ENCODE measurements at places on chromosomes 2 and 18. TPM values are rescaled to one million over a fixed set of nuclear protein-coding genes. Genes with fewer than 3 reads are reported as not detected.

Gene REG1B
- not detected for total RNA-seq

Gene PLGLB1
- total RNA-seq, result 2.2 TPM

Gene SETBP1
- 38.1 TPM for total RNA-seq

- H3K4me3 ChIP-seq, result no peak overlapping the region
- no peak for DNase-seq
- no peaks in the 10 kb centered on the region for H3K27me3 ChIP-seq
- peaks cover 4% of the 10 kb centered on the region for H3K4me1 ChIP-seq
- no peaks in the 10 kb centered on the region for H3K36me3 ChIP-seq
Measured at GRCh38 chr2:96964221-96964905, 22.0 kb downstream of the FAM178B start.

- no peaks in the 10 kb centered on the region for H3K36me3 ChIP-seq
- peaks cover 23% of the 10 kb centered on the region for H3K4me1 ChIP-seq
- DNase-seq, result no peak
Measured at GRCh38 chr2:85933753-85934594, 45.2 kb upstream of the ST3GAL5 start.

DNA sequence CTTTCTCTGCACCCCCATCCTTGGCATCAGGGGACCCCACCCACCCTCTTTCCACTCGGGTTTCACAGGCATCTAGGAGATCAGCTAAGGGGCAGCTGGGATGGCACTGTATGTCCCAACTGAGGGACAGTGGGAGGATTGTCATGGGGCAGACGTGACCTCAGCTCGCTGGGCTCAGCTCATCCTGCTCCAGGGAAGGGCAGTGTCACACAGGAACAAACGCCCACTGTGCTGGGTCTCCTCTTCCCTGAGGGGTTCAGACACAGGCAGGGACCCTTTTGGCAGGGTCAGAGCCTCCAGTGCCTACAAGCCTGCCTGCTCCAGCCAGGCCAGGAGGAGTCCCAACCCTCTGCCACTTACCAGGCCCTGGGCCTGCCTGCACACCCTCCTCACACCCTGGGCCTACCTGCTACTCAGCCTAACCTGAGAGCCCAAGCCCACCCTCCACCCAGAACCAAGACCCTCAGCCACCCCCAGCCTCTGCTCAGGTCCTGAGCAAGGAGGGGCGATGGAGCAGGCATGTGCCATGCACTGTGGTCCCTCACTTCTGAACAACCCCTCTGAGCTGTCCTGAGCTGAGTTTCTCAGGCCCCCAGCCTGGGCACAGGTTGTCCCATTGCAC is 68.2 kb downstream of the HS1BP3 start:
- peaks cover 54% of the 10 kb centered on the region for H3K4me1 ChIP-seq
- H3K4me3 ChIP-seq, result no peak overlapping the region
- no peak for DNase-seq

DNA sequence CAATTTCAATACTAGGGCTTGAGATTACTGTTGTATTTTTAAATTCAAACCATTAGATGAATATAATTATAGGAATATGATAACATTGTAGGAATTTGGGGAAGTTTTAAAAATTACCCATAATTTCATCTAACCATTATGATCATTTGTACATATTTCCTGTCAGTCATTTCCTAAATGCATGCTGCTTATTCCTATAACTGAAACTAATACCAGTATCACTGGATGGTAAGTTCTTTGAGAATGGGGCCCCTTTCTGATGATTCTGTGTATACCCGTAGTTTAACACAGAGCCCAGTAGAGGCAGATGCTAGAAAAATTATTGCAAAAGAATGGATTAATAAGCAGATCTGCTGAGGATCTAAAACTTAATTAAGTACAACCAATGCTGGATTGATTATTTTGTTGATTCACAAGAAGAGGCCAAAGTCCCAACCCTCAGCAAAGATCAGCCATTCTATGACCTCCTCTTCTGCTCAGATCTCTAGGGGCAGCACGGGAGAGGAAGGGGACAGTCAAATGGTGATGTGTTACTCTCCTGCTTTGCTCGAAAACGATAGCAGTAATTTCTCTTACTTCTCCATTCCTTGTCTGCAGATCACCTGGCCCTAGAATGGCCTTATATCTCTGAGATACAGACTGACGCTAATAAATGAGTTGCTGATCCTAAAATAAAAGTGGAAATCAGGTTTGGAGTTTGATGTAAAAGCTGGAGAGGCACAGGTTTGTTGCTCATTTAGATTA is 69.5 kb upstream of the PELI1 start:
- DNase-seq, result no peak
- no peaks in the 10 kb centered on the region for H3K36me3 ChIP-seq
- no peak overlapping the region for H3K4me3 ChIP-seq
- peaks cover 18% of the 10 kb centered on the region for H3K4me1 ChIP-seq

- peak overlapping the region; percentile 68 for H3K27ac ChIP-seq
- H3K4me3 ChIP-seq, result no peak overlapping the region
- H3K36me3 ChIP-seq, result no peaks in the 10 kb centered on the region
Measured at GRCh38 chr18:55337908-55338521, 250.0 kb downstream of the TCF4 start.

- H3K36me3 ChIP-seq, result no peaks in the 10 kb centered on the region
- H3K4me3 ChIP-seq, result no peak overlapping the region
- peaks cover 39% of the 10 kb centered on the region for H3K4me1 ChIP-seq
- H3K27me3 ChIP-seq, result no peaks in the 10 kb centered on the region
- DNase-seq, result no peak
Measured at GRCh38 chr2:237508361-237508760, 21.3 kb downstream of the MLPH start.

GRCh38 chr18:35642802-35643201 is 61.3 kb downstream of the GALNT1 start:
- no peaks in the 10 kb centered on the region for H3K4me1 ChIP-seq
- H3K27ac ChIP-seq, result no peak overlapping the region
- H3K27me3 ChIP-seq, result no peaks in the 10 kb centered on the region
- no peaks in the 10 kb centered on the region for H3K36me3 ChIP-seq
- DNase-seq, result no peak
- no peak overlapping the region for H3K4me3 ChIP-seq

DNA sequence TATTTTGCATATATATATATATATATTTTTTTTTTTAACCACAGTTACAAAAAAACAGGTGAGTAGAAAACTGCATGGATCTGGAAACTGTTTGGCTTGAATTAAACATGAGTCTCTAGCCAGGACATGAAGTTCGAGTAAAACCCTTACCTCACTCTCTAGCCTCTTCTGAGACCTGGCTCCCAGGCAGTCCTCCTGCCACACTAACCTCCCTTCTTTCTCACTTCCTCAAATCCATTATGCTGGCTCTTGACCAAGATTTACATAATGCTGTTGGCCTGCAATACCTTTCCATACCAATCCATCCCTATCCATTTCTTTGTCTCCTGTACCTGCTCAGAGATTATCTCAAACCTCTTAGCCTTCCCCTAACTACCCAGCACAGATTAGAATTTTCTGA is 34.0 kb downstream of the PIGN start:
- DNase-seq, result no peak
- H3K4me3 ChIP-seq, result no peak overlapping the region
- H3K36me3 ChIP-seq, result peaks cover 9% of the 10 kb centered on the region
- H3K27ac ChIP-seq, result no peak overlapping the region
- no peaks in the 10 kb centered on the region for H3K4me1 ChIP-seq

All from vagina (tissue), 2 donors.